GM23248 (cell line): ENCODE measurements at places on chromosomes 4 and X.

- no peaks in the 10 kb centered on the region for H3K36me3 ChIP-seq
- no peaks in the 10 kb centered on the region for H3K4me1 ChIP-seq
- no peak for DNase-seq
- H3K27me3 ChIP-seq = peaks cover 7% of the 10 kb centered on the region; the same call in 1 of the 2 replicates
- no peak overlapping the region for H3K4me3 ChIP-seq
Measured at GRCh38 chr4:145435646-145436045, 46.0 kb upstream of the SMAD1 start.

- H3K36me3 ChIP-seq = no peaks in the 10 kb centered on the region
- H3K27ac ChIP-seq = no peak overlapping the region
- peaks cover 9% of the 10 kb centered on the region; the same call in 1 of the 2 replicates for H3K27me3 ChIP-seq
- no peak overlapping the region for H3K4me3 ChIP-seq
- no peaks in the 10 kb centered on the region for H3K4me1 ChIP-seq
Measured at GRCh38 chr4:101643186-101643837, 147.2 kb upstream of the BANK1 start.

DNA sequence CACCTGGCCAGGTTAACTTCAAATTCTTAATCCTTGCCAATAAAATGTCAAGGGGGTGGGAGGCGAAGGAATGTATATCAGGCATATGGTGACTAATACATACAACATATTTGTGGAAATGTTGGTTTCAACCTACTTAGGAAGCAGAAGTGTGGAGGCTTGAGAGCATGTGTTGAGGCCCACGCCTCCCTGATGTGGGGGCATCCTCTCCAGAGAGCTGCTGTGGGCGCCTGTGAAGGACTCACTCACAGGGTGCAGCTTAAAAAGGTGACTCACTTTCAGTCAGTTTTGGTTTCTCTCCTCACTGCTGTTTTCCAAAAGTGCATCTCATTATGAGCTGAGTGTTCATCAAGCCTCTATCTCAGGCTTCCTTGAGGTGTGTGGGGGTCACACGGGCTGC is 27.5 kb downstream of the LNX1 start:
- H3K4me1 ChIP-seq = peaks cover 14% of the 10 kb centered on the region
- DNase-seq = peak; percentile 84
- H3K27ac ChIP-seq = no peak overlapping the region
- no peaks in the 10 kb centered on the region for H3K36me3 ChIP-seq
- no peaks in the 10 kb centered on the region for H3K27me3 ChIP-seq
- H3K4me3 ChIP-seq = no peak overlapping the region

GRCh38 chrX:112759512-112759911 is 79.8 kb upstream of the LHFPL1 start:
- no peaks in the 10 kb centered on the region for H3K27me3 ChIP-seq
- no peaks in the 10 kb centered on the region for H3K36me3 ChIP-seq
- no peak overlapping the region for H3K27ac ChIP-seq
- H3K4me1 ChIP-seq = no peaks in the 10 kb centered on the region

- H3K27me3 ChIP-seq = no peaks in the 10 kb centered on the region
- no peak overlapping the region for H3K27ac ChIP-seq
- no peaks in the 10 kb centered on the region for H3K4me1 ChIP-seq
Measured at GRCh38 chrX:57172544-57172943, 35.3 kb upstream of the SPIN2A start.

DNA sequence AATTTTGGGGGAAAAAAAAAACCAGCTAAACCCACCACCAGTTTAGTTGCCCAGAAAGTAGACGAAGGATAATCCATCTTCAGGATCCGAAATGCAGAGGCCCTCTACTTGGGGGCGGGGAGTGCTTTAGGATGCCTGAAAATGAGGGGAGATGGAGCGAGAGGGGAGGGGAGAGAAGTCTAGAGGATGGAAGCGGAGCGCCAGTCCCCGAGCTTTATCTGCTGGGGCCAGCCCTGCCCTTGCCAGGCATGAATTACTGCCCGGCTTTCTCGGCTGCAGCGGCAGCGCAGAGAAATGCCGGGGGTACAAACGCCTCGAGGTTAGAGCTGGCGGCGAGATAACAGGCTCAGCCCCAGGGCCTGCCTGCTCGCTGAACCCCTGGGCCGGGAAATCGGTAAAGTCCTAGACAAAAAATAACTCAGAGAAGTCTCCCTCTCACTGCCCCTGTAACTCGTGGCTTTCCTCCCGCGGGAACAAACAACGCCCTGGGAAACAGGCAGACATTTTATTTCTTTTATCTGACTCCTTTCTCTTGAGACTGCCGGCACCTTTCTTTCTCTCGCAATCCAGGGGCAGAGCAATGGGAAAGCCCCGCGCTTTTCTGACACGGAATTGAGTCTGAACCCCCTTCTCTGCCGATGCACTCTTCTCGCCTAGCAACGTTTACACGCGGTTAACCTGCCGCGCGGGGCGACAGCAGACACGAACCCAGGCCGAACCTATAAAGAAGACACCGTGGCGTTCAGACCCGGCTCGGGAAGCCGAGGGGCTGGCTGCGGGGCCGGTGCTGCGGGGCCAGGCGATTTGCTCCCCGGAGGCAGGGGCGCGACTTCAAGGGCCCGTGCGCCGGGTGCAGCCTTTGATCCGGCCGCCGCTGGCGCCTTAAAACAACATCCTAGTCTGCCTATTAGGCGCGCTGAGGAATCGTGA is 3.1 kb upstream of the MSX1 start:
- peaks cover 13% of the 10 kb centered on the region for H3K4me1 ChIP-seq
- H3K4me3 ChIP-seq = peak overlapping the region; percentile 71
- no peaks in the 10 kb centered on the region for H3K36me3 ChIP-seq
- H3K27me3 ChIP-seq = no peaks in the 10 kb centered on the region
- DNase-seq = peak; percentile 55

- peaks cover 57% of the 10 kb centered on the region for H3K27me3 ChIP-seq
- no peak overlapping the region for H3K27ac ChIP-seq
- peak overlapping the region; percentile 58 for H3K4me3 ChIP-seq
- no peaks in the 10 kb centered on the region for H3K36me3 ChIP-seq
- DNase-seq = no peak
Measured at GRCh38 chr4:25029479-25030276, 1.1 kb downstream of the LGI2 start.

DNA sequence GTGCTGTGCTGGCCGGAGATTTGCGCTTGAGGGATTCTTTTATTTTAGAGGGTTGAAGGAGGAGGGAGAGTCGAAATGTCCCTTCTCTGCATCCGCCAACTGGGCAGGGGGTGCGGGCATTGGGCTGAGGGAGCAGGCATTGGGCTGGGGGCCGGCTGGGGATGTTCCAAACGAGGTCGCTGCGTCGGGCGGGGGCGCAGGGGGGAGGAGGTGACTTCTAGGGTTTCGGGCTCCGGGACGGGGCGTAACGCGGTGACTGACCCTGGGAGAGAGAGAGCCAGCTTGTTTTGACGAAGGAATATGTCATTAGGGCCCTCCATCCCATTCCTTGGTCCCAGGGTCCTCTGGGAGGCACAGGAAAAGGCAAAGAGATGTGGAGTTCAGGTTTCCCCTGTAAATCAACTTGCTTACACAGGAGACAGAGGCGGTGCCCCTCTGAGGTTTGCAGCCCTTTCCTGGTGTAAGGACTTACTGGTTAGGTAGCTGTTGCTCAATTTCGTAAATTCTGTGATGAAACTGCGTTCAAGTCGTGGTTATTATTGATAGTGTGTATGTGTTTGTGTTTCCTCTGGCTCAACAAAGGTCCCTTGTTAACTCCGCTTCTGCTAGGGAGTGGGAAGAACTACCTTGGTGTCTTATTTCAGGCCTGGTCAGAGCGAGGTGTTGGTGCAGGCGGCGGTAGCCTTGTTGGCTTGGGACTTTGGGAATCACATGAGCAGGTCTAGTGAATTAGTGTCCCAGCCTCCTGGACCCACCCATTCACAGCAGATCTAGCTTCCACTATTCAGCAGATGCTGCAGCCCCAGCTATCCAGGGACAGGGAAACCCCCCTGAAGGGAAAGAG is 716 bp downstream of the FHIP1A start:
- H3K27ac ChIP-seq = no peak overlapping the region
- DNase-seq = no peak
- H3K4me1 ChIP-seq = no peaks in the 10 kb centered on the region
- peak overlapping the region; percentile 68 for H3K4me3 ChIP-seq
- H3K27me3 ChIP-seq = peaks cover 10% of the 10 kb centered on the region; the same call in 1 of the 2 replicates

DNA sequence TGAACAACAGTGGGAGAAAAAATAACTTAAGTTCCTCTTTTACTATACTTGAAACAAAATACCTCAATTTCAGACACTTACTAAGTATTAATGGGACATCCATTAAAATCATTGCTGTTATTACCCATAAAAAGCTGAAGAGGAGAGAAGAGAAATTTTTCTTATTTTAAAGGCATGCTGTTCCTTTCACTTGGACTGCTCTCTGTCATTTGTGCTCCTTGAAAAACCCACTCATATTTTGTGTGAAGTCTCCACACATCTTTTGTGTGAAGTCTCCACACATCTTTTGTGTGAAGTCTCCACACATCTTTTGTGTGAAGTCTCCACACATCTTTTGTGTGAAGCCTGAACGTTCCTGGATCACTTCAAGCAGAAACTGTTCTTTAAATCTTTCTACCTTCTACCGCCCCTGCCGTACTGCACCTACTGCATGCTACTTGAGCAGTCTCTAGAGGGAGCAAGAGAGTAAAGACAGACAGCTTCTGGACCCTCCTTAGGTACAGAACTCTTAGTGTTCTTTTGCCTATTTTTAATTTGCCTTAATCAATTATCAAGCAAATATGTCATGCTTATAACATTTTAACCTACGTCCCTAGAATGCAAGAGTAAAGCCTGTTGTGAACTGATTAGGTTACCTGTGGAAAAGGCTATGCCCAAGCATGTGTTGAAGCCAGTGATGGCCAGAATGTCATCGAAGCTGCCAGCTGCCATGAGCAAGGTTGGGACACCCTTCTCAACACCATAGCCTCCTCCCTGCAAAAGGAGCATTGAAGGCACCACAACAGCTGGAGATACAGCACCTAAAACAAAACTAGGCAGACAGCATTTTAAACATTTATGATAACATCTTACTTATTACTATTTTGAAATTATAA is 27.1 kb upstream of the SLC9B1 start:
- H3K27ac ChIP-seq = no peak overlapping the region
- H3K27me3 ChIP-seq = no peaks in the 10 kb centered on the region
- peaks cover 9% of the 10 kb centered on the region for H3K4me1 ChIP-seq
- DNase-seq = peak; percentile 60
- H3K36me3 ChIP-seq = peaks cover 21% of the 10 kb centered on the region; the same call in 1 of the 2 replicates

DNA sequence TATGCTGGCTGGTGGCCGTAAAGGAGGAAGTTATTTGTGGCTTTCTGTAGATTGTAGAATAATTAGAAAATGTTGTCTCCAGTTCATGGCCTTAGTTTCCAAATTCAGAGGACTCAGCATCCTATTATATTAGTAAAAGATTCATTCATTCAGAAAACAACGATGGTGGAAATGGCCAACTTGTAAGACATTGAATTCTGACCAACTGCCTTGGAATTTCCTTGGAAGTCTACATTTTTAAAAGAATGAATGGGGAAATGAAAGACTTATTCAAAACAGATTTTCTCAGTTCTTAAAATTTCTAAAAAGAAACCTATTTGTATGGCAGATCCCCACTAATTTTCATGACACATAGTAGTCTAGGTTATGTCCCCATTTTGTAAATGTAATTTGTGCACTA is 561.5 kb downstream of the ANKRD50 start:
- H3K4me1 ChIP-seq = 0 out of 2 replicates have a peak, but pooled peaks cover 4% of the 10 kb centered on the region
- H3K27me3 ChIP-seq = 0 out of 2 replicates have a peak, but pooled peaks cover 3% of the 10 kb centered on the region
- no peaks in the 10 kb centered on the region for H3K36me3 ChIP-seq
- DNase-seq = peak; percentile 26

DNA sequence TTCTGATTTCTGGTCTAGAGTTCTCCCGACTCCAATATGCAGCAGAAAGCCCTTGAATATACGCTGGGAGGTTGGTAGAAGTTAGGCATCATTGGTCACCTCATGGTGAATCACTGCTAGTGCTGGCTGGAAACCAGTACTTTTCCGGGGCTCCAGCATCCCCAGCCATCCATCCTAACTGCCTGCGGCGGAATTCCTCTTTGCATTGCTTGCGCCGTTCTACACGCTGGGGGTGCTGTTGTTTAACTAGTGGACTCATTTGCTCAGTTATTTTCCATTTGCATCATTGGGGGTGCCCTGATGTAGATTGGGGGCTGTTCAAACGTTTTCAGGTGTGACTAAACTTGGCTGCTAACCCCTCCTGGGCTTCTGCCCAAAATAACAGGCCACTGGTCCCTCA is 23.3 kb upstream of the GPR50 start:
- H3K27me3 ChIP-seq = no peaks in the 10 kb centered on the region
- peak; percentile 71 for DNase-seq
- no peaks in the 10 kb centered on the region for H3K4me1 ChIP-seq
- no peaks in the 10 kb centered on the region for H3K36me3 ChIP-seq
- no peak overlapping the region for H3K4me3 ChIP-seq

DNA sequence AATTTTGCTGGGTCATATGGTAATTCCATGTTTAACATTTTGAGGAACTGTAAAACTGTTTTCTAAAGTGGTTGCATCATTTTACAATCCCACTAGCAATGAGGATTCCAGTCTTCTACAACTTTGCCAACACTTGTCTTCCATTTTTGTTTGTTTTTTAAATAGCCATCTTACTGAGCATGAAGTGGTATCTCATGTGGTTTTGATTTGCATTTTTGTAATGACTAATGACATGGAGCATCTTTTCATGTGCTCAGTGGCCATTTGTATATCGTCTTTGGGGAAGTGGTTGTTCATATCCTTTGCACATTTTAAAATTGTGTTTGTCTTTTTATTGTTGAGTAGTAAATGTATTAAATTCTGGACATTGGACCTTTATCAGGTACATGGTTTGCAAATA is 94.7 kb downstream of the TMEM131L start:
- no peak overlapping the region for H3K4me3 ChIP-seq
- H3K36me3 ChIP-seq = peaks cover 3% of the 10 kb centered on the region; the same call in 1 of the 2 replicates
- DNase-seq = peak; percentile 7
- H3K27me3 ChIP-seq = no peaks in the 10 kb centered on the region

DNA sequence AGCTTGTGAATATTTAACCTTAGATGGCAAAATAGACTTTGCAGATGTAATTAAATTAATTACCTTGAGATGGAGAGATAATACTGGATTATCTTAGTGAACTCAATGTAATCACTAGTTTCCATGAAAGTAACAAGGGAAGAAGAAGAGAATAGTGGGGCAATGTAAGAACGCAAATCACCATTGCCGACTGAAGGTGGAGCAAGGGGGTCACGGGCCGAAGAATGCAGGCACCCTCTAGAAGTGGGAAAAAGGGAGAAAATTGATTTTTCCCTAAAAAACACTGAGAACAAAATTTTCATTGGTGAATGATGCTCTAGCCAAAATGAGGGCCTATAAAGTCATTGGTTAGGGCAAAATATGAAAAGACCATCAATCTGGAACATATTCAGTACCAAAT is 375.6 kb upstream of the EPHA5 start:
- no peak for DNase-seq
- H3K4me1 ChIP-seq = no peaks in the 10 kb centered on the region
- no peak overlapping the region for H3K27ac ChIP-seq
- no peaks in the 10 kb centered on the region for H3K27me3 ChIP-seq
- no peak overlapping the region for H3K4me3 ChIP-seq
- no peaks in the 10 kb centered on the region for H3K36me3 ChIP-seq

- no peak overlapping the region for H3K27ac ChIP-seq
- no peaks in the 10 kb centered on the region for H3K4me1 ChIP-seq
- DNase-seq = no peak
- H3K27me3 ChIP-seq = no peaks in the 10 kb centered on the region
- H3K4me3 ChIP-seq = no peak overlapping the region
- no peaks in the 10 kb centered on the region for H3K36me3 ChIP-seq
Measured at GRCh38 chrX:37746218-37746941, 33.5 kb upstream of the CYBB start.

- no peaks in the 10 kb centered on the region for H3K36me3 ChIP-seq
- H3K27ac ChIP-seq = no peak overlapping the region
- no peaks in the 10 kb centered on the region for H3K27me3 ChIP-seq
- H3K4me3 ChIP-seq = no peak overlapping the region
- no peaks in the 10 kb centered on the region for H3K4me1 ChIP-seq
Measured at GRCh38 chrX:45379236-45379635, 178.6 kb upstream of the DIPK2B start.
